ENCODE measurements at places on chromosomes 6 and 20.

- no peak overlapping the region for H3K4me3 ChIP-seq
- peaks cover 8% of the 10 kb centered on the region for H3K4me1 ChIP-seq
- no peak for DNase-seq
- H3K36me3 ChIP-seq, result no peaks in the 10 kb centered on the region
Observed at GRCh38 chr6:15038013-15038791, 207.7 kb upstream of the JARID2 start.

- H3K4me3 ChIP-seq, result no peak overlapping the region
- no peak for DNase-seq
- no peak overlapping the region for H3K27ac ChIP-seq
- peaks cover 6% of the 10 kb centered on the region for H3K27me3 ChIP-seq
- H3K36me3 ChIP-seq, result no peaks in the 10 kb centered on the region
Observed at GRCh38 chr20:58001381-58001780, 227.1 kb downstream of the ANKRD60 start.

GRCh38 chr20:60676011-60676410 lies 576.0 kb upstream of the CDH4 start:
- DNase-seq, result no peak
- H3K4me1 ChIP-seq, result no peaks in the 10 kb centered on the region
- H3K27ac ChIP-seq, result no peak overlapping the region
- no peaks in the 10 kb centered on the region for H3K27me3 ChIP-seq
- H3K4me3 ChIP-seq, result no peak overlapping the region

DNA sequence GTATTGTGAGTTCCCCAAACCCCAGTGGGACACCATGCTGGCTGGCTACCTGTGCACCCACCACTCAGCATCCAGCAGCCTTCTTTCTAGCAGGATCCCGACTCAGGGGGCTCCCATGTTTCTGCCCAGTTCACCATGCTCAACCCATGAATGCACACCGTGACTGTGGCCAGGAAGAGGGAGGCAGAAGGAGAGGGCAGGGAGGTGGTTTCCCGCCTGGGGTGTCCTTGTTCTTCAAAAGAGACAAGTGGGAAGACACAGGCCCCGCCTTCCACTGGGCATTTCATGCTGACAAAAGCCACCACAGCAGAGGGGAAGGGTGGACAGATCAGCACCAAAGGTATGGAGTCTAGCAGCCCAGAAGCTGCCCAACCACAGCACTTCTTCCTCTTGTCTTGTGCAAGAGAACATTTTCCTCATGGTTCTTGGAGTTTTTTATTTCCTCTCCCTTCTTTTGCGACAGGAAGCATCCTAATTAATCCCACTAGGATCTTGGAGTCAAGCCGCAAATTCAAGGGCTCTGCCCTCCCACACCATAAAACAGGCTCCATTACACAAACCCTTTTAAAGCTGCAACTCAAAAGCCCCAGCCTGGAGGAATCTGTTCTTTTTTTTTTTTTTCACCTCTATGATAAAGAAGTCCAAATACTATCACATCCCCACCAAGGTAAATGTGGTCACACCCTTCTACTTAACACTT lies 13.5 kb upstream of the ANKRD60 start:
- H3K4me3 ChIP-seq, result no peak overlapping the region
- H3K27ac ChIP-seq, result no peak overlapping the region
- H3K4me1 ChIP-seq, result peaks cover 4% of the 10 kb centered on the region
- peaks cover 55% of the 10 kb centered on the region for H3K36me3 ChIP-seq
- H3K27me3 ChIP-seq, result no peaks in the 10 kb centered on the region

- H3K27ac ChIP-seq, result no peak overlapping the region
- no peaks in the 10 kb centered on the region for H3K36me3 ChIP-seq
- no peak overlapping the region for H3K4me3 ChIP-seq
- DNase-seq, result no peak
- peaks cover 28% of the 10 kb centered on the region for H3K27me3 ChIP-seq
- H3K4me1 ChIP-seq, result peaks cover 18% of the 10 kb centered on the region
Observed at GRCh38 chr20:41133709-41134361, 3.5 kb upstream of the PLCG1 start.

- peak within 1 kb of the TSS; percentile 91 for H3K27ac ChIP-seq
- DNase-seq, result peak; percentile 97
- H3K36me3 ChIP-seq, result peaks cover 14% of the 10 kb centered on the region
- H3K27me3 ChIP-seq, result no peaks in the 10 kb centered on the region
Observed at GRCh38 chr6:30061092-30061857, at the start of gene POLR1H. Gene POLR1H, plus strand, starts transcription at chr6:30061265. Its CDS starts 260 bp downstream, at chr6:30061525.

GRCh38 chr6:65896140-65896539 lies 189.1 kb upstream of the EYS start:
- H3K36me3 ChIP-seq, result no peaks in the 10 kb centered on the region
- peak; percentile 8 for DNase-seq
- H3K27me3 ChIP-seq, result no peaks in the 10 kb centered on the region

DNA sequence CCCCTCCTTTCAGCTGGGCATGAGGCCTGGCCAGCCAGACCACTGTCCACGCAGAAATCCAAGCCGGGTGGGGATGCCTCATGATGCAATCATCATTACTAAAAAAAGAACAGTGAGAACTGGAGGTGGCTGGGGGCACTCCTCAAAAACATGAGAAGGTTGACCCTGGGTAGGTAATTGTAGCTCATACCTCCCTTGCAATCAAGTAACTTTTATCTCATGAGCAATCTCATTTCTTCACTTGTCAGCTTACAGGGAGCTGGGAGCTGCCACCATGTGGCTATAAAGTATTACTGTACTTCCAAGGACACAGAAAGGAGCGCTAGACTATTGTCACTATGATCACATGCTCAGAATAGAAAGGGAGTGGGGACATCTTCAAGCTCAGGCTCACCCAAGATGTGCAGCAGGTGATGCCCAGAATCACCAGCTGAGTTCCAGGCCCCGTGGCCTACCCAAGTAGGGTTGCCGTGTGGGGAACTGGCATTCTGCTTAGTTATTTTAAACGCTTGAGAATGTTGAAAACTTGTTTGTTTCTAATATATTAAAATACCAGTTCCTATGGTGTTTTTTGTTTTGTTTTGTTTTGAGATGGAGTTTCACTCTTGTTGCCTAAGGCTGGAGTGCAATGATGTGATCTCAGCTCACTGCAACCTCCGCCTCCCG lies 3.0 kb upstream of the CDH26 start:
- no peak overlapping the region for H3K27ac ChIP-seq
- DNase-seq, result no peak

Data from left lung (tissue), 14 donors.